Esophagus squamous epithelium (tissue), 5 donors: ENCODE measurements at places on chromosomes 6 and 20. TPM values are rescaled to one million over a fixed set of nuclear protein-coding genes. Genes with fewer than 3 reads are reported as not detected.

- no peak for DNase-seq
Measured at GRCh38 chr6:34656378-34657036, 40.1 kb downstream of the ILRUN start.

The MRPS10 gene
- total RNA-seq, result 42.0 TPM

DNA sequence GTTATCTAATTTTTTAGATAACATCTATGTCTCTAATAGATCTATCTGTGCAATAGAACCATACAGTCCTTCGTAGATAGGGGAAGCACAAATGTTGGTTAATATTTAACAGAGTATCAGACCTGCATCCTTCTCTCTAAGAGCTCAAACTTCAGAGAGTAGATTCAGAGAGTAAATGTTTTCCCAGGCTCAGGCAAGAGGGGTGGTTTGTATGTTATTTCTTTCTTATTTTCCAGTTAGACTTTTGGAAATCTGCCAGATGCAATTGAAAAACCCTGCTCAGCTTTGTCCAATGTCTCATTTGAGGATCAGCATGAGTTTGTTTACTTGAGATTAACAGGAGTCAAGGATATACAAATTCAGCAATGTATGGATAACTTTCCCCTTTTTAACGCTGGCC, 361.9 kb downstream of the BCKDHB start:
- DNase-seq, result no peak

- DNase-seq, result no peak
Measured at GRCh38 chr6:93021235-93021915, 398.0 kb downstream of the EPHA7 start.

DNA sequence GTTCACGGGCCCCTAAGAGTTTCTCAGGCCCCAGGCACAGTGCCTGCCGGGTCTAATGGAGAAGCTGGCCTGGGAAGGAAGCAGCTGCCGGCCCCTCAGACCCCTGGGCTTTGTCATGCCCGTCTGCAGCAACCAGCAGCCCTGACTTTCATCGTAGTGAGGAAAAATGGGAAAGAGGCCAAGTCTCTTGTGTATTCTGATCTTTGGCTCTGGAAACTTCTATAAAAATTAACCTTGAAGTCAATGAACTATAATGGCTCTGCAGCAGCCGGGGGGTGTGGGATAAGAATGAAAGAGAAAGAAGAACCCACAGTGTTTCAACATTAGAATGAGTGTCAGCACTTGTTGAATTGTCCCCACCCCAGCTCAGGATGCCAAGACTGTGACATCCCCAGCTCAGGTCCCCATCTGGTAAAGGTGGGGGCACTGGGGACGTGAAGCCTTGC, 12.9 kb downstream of the TGM2 start:
- DNase-seq, result no peak

- DNase-seq, result no peak
Measured at GRCh38 chr6:25544833-25545232, 107.2 kb upstream of the SCGN start.
